ENCODE measurements at places on chromosomes 12 and 14. TPM values are rescaled to one million over a fixed set of nuclear protein-coding genes. Genes with fewer than 3 reads are reported as not detected.

PLEKHD1 gene
- not detected for total RNA-seq

SENP1 gene
- 30.1 TPM for total RNA-seq

KCNA1 gene
- total RNA-seq = 1.3 TPM

GRCh38 chr12:43241986-43242385 lies 310.0 kb downstream of the ADAMTS20 start:
- DNase-seq = no peak

DNA sequence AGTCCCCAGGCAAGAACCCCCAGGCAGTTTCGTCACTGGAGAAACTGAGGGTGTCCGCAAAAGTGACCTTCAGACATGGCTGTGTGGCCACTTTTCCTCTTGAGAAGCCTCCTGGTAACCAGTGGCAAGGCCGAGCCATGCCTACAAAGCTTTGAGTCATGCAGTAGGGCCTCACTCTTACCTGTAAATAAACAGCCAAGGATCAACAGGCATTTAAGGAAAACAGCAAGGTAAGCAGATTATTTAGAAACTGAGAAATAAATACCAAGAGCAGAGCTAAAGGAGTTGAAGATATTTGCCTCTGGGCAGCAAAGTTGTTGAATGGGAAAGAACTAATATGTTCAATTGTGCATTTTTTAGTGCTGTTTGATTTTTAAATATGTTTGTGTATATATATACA lies 141.0 kb upstream of the BCL2L14 start:
- no peak for DNase-seq
